CD8-positive, alpha-beta memory T cell (primary cell): ENCODE measurements at places on chromosomes 7 and 10.

- DNase-seq, result no peak
These were observed 123.7 kb upstream of the ASAH2 start for GRCh38 chr10:50375051-50375452.

DNA sequence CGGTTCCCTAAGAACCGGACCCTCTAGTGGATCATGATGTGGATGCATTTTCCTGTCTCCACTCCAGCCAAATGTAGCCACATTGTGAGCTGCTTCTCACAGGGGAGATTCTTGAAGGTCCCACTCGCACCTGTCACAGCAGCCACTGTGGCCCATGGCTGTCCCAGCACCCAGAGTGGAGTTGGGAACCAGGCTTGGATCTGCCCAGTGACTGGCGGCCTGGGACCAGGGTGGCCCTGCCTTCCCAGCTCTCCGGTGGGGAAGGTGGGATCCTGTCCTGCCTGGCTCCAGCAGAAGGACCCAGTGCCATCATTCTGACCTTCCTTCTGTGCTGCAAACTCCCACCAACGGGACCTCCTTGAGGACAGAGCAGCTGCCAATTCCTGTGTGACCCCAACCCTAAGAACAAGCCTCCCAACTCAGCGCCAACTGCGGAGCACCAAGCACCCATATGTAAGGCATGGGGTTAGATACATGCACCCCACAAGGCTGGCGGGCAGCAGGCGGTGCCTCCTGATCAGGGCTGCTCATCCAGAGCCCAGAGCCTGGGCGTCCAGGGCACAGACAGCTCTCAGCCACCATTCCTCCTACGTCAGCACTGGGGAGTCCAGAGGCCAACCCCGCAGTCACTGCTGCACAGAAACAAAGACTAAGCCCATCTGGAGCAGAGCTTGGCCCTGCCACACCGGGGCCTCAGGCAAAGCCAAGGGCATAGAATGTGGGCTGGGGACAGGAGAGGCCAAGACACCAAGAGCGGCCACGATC, 28.8 kb downstream of the EBF3 start:
- no peak for DNase-seq

- DNase-seq, result no peak
These were observed 32.0 kb downstream of the CUL2 start for GRCh38 chr10:35058134-35058533.

DNA sequence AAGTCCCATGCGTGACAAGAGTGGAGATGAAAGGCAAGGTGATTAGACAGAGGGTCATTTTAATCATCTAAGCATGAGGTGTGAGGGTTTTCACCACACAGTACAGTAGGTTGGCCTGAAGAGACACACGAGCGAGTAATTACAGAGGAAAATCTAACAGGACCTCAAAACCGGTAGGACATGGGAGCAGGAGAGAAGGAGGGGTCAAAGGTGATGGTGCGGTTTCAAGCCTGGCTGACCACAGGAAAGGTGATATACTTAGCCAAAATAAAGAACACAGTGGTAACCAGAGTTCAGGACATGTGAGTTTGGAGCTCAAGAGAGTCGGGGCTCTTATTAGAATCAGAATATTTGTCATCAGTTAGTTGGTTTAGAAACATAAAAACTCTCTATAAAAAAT, 20.0 kb downstream of the GLI3 start:
- DNase-seq, result no peak

- peak; percentile 68 for DNase-seq
These were observed 8.5 kb upstream of the SCD start for GRCh38 chr10:100338434-100339036.

DNA sequence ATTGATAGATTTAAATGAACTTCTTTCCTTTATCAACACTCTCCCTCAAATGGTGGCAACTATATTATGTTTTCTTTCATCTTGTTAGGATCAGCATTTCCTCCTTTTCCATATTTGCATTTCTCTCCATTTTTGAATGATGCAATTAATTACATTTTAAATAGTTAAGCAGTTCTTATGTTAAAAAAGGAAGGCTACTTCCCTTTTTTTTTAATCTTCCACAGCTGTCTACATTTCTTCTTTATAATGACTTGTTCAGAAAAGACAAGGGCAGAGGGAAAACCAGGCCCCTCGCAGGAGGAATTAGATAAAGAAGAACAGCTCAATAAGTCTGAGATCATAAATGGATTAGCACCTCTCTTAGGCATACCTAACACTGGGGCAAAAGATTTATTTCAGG, 208.9 kb downstream of the ARL4A start:
- no peak for DNase-seq

GRCh38 chr10:44314802-44315460, 70.0 kb downstream of the CXCL12 start:
- no peak for DNase-seq

DNA sequence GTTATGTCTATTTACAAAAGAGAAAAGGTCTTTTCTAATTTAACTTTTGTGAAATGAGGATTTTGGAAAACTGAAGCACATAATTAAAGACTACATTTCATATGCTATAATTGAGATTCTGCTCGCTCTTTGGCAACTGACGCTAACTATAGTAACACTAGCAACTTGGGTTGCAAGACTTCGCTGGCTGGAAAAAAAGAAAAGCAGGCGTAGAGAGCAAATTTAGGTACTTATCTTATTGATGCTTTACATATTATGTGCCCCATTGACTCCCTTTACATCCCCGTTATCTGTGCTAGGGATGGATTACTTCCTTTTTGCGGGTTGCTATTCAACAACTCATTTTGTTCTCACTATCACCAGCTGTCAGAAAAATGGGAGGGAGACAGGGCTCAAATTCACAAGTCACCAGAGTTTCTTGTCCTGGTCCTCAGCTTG, 10.5 kb downstream of the SEMA3C start:
- no peak for DNase-seq

DNA sequence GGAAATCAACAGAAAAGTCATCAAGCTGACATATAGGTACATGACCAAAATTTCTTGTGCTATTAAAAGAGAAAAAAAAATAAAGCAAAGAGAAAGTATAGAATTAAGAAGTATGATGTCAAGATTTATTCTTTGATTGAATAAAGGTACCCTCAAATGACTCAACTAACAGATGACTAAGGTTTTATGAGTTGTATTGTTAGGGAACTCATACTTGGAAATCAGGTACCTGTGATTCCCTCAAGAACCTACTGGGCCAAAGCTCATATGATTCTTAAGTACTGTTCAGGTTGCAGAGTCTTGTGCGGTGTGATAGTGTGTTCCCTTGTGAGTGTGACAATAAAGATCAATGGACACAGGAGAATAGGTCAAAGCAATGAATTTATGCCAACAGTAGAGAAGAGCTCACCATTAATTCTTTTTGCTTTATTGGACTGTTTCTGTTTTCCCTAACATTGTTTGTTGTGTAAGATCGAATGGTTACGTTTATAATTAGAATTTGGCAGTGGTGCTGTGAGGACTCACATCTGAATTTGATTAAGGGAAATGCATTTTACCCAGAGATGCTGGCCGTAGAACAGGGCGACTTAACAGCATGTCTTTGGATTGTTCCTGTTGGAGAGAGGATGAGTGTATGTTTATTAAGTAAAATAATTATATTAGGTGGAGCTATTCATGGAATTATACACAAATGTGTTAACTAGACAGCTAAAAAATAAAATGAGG, 293.2 kb upstream of the SEMA3D start:
- no peak for DNase-seq

DNA sequence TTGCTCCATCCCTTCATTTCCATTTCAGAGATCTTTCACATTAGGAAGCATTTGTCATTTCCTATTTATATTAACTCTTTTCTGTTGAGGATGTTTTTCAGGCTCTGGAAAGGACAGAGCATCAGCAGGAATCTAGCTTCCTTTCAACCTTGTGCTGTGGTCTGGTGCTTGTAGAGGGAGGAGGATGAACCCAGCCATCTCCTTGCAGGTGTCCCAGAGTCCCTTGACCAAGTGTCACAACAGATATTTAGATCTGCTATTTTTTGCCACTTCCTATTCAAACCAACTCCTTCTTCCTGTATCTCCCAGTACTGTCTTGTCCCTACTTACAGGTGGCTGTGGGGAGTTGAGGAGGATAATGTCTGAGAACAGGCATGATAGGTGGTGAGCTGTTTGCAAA, 742.8 kb downstream of the GRID1 start:
- no peak for DNase-seq

DNA sequence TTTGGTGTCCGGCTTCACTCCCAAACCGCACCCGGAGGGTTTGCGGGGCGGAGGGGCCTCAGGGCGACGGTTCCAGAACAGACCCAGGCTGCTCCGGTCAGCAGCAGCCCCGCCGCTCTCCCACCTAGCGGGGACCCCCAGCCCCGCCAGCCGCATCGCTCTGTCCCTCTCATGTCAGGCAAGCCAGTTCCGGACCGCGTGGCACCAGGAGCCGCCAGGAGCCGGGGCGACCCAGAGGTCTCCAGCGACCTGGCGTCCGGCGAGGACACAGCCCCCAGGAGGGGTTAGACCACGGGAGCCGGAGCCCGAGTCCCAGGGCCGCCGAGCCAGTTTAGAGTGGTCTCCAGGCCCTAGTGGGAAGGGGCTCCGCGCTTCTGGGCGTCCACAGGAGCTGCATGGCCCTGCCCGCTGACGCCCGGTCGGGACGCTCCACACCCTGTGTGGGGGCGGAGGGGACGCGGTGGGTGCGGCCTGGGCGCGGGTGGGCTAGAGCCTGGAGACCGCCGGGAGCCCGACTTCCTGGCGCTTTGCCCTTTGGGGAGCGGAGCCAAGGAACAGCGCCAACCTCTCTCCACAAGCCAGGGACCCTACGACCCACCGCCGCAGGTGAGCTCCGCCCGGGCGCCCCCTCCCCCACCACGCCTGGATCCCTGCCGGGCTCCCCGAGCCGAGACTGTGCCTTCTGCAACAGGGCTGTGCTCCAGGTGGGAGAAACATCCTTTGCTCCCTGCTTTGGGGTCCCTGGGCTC, 43.4 kb downstream of the ZNF117 start:
- no peak for DNase-seq

DNA sequence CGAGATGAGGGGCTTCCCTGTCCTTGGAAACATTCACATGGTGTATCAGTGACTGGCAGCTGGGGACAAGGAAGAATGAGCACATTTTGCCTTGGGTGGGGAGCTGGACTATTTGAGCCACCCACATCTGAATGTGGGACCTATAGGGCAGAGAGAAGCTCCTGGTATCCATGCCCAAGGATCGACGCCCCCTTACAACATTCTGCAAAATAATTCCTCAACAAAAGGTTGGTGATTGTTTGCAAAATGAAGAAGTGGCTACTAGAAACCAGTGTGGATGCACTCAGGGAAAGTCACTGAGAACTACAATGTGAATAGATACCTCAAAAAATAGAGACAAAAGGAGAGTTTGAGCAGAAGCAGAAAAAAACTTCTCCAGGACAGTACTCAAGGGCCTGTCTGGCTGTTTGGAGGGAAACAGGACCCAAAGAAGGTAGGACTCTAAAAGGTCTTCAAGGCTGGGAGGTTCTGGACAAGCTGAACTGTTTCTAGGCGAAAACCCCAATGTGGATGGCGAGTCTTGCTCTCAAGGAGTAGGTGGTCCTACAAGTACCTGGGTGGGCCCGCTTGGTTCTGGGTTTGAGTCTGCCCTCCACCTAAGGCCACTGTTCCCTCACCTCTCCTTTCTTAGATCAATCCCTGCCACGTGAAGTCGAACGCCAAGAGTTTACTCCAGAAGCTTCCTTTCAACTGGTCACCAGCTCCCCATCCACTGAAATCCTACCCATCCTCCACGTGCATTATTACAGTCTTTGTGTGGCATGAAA, 125.0 kb upstream of the ZNF746 start:
- no peak for DNase-seq

GRCh38 chr10:44965104-44965503, 5.5 kb downstream of the RASSF4 start:
- no peak for DNase-seq

DNA sequence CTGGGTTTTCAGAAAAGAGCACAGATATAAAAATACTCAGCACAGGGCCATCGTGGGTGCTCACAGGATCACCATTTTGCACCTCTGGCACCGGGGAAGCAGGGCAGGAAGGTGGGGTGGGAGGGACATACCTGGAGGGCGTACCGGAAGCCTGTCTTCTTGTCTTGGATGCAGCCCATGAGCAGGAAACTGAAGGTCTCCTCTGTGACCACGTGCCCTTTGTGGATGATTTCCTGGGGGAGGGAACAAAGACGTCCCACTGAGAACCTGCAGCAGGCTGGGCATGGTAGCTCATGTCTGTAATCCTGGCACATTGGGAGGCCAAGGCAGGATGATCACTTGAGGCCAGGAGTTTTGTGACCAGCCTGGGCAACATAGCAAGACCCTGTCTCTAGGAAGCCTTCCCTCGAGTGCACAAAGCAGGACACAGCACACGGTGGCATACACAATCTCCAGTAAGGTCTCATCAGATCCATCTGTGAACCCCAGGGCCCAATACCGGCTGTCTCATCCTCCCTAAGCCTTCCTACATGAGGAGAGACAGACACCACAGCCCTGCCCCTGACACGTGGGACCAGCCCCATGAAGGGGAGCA, 9.5 kb downstream of the PTCD1 start:
- DNase-seq, result no peak

DNA sequence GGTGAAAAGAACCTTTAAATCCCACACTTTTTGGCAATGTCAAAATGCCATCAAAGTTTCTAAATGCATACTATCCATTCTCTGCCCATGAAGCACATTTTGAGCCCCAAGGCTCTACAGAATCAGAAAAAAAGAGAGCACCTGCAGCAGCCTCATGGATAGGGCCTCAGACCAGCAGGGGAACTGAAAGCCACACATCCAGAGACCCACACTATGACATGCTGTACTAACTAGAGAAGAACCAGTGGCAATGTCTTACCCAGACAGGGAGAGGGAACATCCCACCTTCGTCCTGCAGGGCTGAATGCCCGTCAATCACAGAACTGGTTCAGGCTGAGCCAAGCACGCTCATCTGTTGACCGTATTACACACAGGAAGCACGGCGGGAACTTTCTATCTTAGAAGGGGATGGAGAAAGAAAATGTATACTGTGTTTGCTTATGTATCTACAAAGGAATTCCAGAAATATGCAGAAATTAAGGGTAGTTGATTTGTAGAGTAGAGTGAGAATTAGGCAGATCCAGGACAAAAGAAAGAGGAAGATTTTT, 237.2 kb downstream of the GLI3 start:
- no peak for DNase-seq

DNA sequence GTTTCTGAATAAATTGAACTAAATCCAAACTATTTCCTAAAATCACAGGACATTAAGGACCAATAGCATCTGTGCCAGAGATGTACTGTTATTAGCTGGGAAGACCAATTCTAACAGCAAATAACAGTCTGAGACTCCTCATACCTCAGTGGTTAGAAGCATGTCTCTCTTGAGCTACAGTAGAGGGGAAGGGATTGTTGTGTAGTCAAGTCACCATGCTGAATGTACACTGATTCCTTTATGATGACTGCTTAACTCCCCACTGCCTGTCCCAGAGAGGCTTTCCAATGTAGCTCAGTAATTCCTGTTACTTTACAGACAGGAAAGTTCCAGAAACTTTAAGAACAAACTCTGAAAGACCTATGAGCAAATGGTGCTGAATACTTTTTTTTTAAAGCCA, 13.9 kb downstream of the MEST start:
- DNase-seq, result no peak

DNA sequence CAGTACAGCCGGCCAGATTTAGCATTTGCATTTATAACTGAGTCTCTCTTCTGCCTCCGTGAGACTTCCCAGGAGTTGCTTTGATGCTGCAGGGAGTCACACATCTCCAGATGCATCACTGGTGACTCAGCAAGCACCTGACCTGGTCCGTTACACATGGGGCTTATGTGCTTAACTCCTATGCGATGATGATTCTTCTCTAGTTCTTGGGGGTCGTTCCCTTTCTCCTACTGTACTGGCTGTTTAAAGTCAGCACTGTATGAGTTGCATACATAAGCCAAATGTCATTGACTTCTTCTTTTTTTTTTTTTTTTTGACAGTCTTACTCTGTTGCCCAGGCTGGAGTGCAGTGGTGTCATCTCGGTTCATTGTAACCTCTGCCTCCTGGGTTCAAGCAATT, 13.0 kb upstream of the AKR1E2 start:
- DNase-seq, result no peak
